T-helper 2 cell treated with Interferon-gamma antibody and Interleukin-4, amounts not matched to agents 5 μg/mL and 100 μg/mL, for 36 hours (primary cell): ENCODE measurements at places on chromosomes 1 and 21.

GRCh38 chr1:7638078-7638477 is 133.0 kb upstream of the VAMP3 start:
- no peak for DNase-seq

DNA sequence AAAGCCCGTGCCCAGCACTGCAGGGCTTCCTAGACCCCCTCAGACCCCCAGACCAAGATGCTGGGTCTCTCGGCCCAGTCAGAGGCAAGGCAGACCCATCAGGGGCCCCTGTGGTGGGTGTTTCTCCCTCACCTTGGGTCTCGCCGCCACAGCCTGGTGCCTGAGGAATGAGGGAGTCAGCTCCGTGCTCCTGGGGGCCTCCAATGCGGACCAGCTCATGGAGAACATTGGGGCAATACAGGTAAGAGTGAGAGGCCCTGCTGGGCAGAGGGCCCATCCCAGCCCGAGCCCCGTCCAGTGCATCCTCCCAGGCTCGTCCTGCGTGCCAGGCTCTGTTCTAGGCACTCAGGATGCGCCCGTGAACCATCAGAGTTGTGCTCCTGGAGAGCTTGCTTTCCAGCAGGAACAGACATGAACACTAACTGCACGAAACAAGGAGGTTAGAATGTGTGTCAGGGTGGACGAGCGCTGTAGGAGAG is 51.5 kb downstream of the KCNAB2 start:
- DNase-seq = no peak

DNA sequence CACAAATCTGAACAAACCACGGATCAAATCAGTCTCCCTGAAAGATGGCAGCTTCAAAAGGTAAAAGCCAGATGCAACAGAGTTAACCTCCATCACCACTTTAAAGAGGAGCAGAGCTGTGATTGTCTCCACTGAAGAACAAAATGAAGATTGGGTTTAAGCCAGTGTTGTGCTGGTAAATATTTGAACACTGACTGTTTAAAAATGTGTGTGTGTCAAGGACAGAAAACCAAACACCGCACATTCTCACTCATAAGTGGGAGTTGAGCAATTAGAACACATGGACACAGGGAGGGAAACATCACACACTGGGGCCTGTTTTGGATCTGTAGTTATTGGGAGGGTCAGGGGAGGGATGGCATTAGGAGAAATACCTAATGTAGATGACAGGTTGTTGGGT is 83.9 kb downstream of the ST6GALNAC5 start:
- DNase-seq = no peak

DNA sequence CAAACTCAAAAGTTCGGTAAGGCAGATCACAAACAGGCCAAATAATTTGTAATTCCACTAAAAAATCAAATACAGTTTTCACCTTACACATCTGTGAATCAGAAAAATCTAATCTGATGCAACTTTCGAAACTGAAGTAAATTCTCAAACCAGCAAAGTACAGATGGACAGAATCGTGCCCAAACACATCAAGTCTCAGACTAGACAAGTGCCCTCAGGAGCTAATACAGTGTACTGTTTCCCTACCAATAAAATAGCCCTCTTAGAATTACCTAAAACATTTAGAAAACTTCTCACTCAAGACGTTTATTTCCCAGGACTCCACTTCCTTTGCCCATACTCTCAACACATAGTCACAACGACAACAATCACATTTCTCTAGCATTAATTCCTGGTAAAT is 134.2 kb downstream of the SMYD2 start:
- no peak for DNase-seq

GRCh38 chr1:219726480-219727272 is 113.8 kb upstream of the ZC3H11B start:
- DNase-seq = no peak
